ENCODE measurements at places on chromosomes 5 and 9.

GRCh38 chr5:158482125-158482524, 617.6 kb downstream of the EBF1 start:
- no peak for DNase-seq

DNA sequence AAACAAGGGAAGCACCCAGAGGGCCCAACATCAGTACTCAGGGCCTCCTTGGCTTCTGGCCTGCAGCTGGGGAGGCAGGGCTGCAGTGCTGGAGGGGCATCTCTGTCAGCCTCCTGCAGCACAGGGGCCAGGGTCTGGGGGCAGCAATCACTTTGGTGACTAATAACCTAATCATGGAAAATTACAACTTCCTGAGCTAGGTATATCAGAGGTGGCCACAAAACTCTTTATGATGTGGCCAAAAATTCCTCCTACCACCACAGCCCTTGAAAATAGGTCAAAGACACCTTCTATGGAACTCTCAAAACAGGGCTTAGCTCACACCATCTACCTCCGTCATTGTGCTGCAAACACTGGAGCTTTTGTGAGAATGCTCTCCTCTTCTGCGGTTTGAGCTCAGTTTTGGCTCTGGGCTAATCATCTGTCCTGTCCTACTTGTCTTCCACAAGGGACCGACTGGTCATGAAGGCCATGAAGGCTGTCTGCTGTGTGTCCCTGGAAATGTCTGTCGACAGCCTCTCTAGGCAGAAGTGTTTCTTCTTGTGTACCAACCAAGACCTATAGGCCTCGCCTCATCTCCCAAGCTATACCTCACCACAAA, 28.6 kb downstream of the CSF2 start:
- no peak for DNase-seq

- no peak for DNase-seq
These were observed 197.2 kb downstream of the PARP8 start for GRCh38 chr5:50863534-50864170.

DNA sequence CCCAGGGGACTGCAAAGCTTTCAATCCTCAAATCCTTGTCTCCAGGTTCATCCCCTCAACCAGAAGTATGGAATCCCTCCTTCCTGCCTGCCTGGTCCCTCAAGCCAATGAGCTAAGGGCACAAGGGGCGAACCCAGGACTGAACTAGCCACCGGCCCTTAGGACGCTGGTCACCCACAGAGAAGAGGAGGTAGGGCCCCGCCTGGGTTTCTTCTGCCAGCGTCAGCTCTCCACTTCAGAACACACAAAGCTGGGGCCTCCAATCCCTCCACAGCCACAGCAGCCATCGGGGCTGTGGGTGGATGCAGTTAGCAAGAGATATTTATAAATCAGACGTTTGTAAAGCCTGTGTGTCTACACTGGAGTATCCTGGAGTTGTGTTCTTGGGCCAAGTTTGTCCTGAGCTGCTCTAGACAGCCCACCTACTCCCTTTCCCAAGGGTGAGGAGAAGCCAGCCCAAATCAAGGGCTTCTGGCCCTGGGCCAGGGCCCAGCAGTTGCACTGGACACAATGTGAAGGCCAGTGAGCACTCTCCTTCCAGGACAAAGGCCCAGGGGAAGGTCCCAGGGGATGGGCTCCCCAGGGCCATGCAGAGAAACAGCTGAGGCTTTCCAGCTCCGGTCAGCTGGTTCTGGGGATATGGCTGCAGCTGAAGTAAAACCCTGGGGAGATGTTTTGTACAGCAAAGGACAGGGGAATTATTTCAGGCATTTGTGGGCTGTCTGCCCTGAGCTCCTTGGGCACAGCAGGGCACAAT, 18.9 kb downstream of the AMBP start:
- no peak for DNase-seq

DNA sequence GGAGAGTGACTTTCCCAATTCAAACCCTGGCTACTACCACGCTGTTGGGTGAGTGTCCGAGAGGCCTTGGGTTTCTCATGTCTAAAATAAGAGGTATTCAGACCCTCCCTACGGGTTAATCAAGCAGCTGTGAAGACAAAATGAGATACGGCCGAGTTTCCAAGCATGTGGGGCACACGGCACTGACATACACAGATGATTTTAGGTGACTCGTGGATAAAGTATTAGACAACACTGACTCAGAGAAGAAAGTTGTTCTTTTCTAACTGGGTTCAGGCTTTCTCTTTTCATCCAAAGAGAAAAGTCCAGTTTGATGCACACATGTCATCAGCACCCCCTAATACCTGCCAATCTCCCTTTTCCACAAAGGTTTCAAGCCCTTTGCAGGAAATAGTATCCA, 15.6 kb downstream of the FOXI1 start:
- DNase-seq: no peak

All from NCI-H510A (cell line).